Stimulated activated CD8-positive, alpha-beta memory T cell treated with anti-CD3 and anti-CD28 coated beads, Interleukin-2, amount 100 ng/mL, for 1 hour (primary cell): ENCODE measurements at places on chromosomes 6 and 20.

- no peak for DNase-seq
These were observed 25.3 kb upstream of the CTAGE9 start for GRCh38 chr6:131736003-131736596.

GRCh38 chr20:45059022-45059728 is 41.8 kb downstream of the KCNS1 start:
- DNase-seq: no peak

- no peak for DNase-seq
These were observed 78.3 kb downstream of the CD109 start for GRCh38 chr6:73774311-73774774.

- peak; percentile 45 for DNase-seq
These were observed 20.4 kb upstream of the CD109 start for GRCh38 chr6:73675466-73676098.

- DNase-seq: no peak
These were observed 49.7 kb downstream of the FIG4 start for GRCh38 chr6:109740787-109741186.
